ENCODE measurements at places on chromosomes 11 and 22.

DNA sequence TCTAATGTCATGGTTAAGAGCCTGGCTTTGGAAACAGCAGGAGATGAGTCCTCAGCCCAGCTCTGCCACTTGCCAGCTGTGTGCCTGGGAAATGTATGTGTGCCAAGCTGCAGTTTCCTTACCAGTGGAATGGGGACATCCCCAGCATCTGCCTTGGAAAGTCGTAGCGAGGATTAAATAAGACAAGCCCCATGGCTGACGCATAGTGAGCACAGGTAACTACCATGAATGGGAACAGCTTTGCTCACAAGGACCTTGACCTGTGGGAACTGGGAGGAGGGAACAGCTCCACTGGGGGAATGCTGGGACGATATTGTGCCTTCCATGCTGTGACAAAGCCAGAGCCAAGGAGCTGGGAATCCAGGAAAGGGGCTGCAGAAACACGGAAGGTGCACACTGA is 2.6 kb upstream of the DSCAML1 start:
- no peak for DNase-seq
- no peak overlapping the region for H3K4me3 ChIP-seq
- H3K27ac ChIP-seq, result no peak overlapping the region
- no peaks in the 10 kb centered on the region for H3K4me1 ChIP-seq
- H3K36me3 ChIP-seq, result no peaks in the 10 kb centered on the region
- no peaks in the 10 kb centered on the region for H3K27me3 ChIP-seq

DNA sequence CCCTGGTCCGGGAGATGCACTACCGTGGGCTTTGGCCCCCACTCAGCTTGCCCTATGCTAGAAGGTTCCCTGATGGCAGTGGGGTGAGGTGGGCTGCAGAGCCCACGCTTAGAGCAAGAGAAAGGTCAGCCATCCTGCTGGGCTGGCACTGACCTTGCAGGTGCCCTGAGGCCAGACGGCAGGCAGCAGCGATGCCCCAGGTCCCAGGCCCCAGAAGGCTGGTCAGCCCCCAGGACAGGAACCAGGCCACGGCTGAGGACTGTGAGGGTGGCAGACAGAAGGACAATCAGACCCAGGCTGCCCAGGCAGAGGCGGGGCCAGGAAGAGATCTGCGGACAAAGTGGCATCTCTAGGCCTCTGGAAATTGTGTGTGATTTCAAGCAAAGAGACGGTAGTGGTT is 231.7 kb downstream of the CTTN start:
- H3K4me3 ChIP-seq, result no peak overlapping the region
- H3K4me1 ChIP-seq, result no peaks in the 10 kb centered on the region
- no peaks in the 10 kb centered on the region for H3K36me3 ChIP-seq
- H3K27me3 ChIP-seq, result no peaks in the 10 kb centered on the region
- DNase-seq, result no peak

GRCh38 chr22:49925525-49926128 is 7.2 kb downstream of the CRELD2 start:
- H3K4me3 ChIP-seq, result no peak overlapping the region
- peaks cover 38% of the 10 kb centered on the region for H3K36me3 ChIP-seq
- no peak overlapping the region for H3K27ac ChIP-seq
- H3K4me1 ChIP-seq, result no peaks in the 10 kb centered on the region
- no peaks in the 10 kb centered on the region for H3K27me3 ChIP-seq

- H3K27ac ChIP-seq, result peak overlapping the region; percentile 76
- peaks cover 53% of the 10 kb centered on the region for H3K4me1 ChIP-seq
- H3K27me3 ChIP-seq, result no peaks in the 10 kb centered on the region
- no peak for DNase-seq
- peaks cover 46% of the 10 kb centered on the region for H3K36me3 ChIP-seq
Measured at GRCh38 chr11:2390091-2390724, 10.3 kb upstream of the TSSC4 start.

DNA sequence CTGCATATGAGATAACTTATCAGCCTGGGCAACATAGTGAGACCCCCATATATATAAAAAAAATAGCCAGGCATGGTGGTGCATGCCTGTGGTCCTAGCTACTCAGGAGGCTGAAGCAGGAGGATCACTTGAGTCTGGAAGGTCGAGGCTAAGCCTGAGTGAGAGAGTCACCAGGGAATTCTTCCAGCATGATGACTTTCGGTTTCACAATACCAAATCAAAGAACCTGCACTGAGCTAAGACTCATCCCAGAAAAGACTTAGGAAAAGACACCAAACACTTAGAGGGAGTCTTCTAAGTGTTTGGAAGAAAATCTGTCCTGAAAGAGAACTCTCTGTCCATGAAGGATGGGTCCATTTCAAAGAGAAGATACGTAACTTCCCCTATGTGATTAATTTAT is 12.7 kb downstream of the STK33 start:
- H3K36me3 ChIP-seq, result no peaks in the 10 kb centered on the region
- H3K27ac ChIP-seq, result no peak overlapping the region
- no peak overlapping the region for H3K4me3 ChIP-seq
- no peaks in the 10 kb centered on the region for H3K27me3 ChIP-seq

- H3K4me3 ChIP-seq, result no peak overlapping the region
- H3K4me1 ChIP-seq, result no peaks in the 10 kb centered on the region
- H3K27ac ChIP-seq, result no peak overlapping the region
Measured at GRCh38 chr11:124890151-124890550, 7.5 kb downstream of the ROBO4 start.

DNA sequence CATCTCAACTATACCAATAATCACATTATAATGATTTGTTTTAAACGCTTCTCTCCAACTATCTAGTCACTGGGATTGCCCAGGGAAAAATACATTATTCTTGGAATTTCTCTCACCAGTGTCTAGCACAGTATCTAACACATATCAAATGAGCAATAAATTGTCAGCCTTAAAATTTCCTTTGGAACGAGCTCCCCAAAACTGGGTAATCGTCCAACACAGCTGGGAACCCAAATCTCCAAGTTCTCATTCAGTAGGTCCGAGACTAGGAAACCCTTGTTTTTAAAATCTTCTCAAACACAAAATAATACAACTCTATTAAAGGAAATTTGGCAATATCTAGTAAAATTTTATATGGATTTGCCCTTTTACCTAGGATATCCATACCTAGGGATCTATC is 327.8 kb upstream of the ARHGAP42 start:
- H3K4me3 ChIP-seq, result no peak overlapping the region
- no peak for DNase-seq
- H3K27me3 ChIP-seq, result no peaks in the 10 kb centered on the region
- H3K4me1 ChIP-seq, result no peaks in the 10 kb centered on the region

DNA sequence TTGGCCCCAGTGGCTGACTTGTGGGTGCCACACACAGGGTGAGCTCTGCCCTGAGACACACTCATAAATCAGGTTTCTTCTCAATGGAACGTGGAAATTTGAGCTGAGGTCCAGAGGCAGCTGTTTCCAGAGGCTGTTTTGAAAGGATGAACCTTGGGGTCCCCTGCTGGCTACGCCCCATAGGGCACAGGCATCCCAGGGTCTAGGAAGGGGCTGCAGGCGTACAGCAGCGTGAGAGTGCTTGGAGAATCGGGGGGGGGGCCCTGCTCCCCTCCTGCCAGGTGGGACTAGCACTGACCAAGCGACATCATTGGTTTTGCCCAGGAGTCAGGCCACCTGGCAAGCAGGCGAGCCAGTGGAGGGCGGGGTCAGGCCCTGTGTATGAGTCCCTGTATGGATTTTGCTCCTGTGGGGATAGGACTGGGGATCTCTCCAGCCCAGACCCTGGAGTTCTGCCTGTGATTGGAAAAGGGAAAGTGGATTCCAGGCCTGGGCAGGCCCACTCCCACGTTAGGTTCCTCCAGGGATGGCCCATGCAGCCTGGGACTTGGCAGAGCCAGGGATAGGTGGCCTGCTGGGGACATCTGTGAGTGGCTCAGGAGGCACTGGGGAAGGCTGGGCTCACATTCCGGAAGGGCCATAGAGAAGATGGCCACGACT is 61.0 kb downstream of the FBXO7 start:
- H3K4me1 ChIP-seq, result no peaks in the 10 kb centered on the region
- no peaks in the 10 kb centered on the region for H3K36me3 ChIP-seq
- no peak overlapping the region for H3K4me3 ChIP-seq
- H3K27ac ChIP-seq, result peak overlapping the region; percentile 11

DNA sequence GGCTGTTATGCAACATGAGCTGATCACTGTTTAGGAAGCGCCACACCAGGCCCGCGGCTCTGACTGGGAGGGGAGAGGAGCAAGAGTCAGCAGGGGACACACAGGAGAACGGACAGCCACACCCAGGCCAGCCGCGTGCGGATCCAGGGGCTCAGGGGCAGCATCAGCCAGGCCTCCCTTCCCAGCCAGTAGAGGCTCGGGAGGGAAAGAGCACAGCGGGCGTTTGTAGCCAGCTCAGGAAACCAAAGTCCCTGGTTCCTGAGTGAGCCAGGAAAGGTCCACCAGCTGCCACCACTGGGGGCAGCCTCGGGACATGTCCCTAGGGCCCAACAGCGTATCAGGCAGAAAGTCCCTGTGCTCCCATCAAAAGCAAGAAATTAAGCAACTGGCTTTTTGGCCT is 71.8 kb upstream of the PITPNB start:
- H3K27me3 ChIP-seq, result no peaks in the 10 kb centered on the region
- DNase-seq, result no peak
- H3K36me3 ChIP-seq, result peaks cover 3% of the 10 kb centered on the region
- peak overlapping the region; percentile 41 for H3K27ac ChIP-seq
- H3K4me1 ChIP-seq, result peaks cover 3% of the 10 kb centered on the region
- no peak overlapping the region for H3K4me3 ChIP-seq

DNA sequence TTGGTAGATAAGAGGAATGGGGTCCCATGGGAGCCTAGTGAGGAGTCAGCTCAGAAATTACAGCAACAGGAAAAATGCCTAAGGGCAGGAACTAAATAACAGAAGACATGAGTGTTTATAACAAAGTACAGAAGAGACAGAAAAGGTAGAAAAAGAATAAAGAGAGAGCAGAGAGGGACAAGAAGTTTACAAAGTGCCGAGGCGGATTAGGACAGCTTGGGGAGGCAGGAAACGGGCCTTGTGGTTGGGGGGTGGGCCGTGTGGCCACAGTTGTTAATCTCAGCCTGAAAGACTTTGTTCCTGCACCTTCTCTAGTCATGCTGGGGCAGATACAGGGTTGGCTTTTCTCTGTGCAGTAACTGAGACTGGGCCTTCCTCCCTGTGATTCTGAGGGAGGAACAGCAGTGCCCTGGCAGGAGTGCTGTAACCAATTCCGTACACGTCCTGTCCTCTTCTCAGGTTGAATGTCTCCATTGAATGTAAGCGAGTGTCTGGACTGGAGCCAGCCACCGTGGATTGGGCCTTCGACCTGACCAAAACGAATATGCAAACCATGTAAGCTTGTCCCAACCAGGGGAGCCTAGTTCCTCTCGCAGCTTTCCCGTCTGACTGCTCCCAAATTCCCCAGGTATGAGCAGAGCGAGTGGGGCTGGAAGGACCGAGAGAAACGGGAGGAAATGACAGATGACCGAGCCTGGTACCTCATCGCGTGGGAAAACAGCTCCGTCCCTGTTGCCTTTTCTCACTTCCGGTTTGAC is 13.2 kb downstream of the NAA40 start:
- no peak overlapping the region for H3K27ac ChIP-seq
- peaks cover 56% of the 10 kb centered on the region for H3K36me3 ChIP-seq
- H3K4me3 ChIP-seq, result no peak overlapping the region
- no peaks in the 10 kb centered on the region for H3K4me1 ChIP-seq
- no peaks in the 10 kb centered on the region for H3K27me3 ChIP-seq

DNA sequence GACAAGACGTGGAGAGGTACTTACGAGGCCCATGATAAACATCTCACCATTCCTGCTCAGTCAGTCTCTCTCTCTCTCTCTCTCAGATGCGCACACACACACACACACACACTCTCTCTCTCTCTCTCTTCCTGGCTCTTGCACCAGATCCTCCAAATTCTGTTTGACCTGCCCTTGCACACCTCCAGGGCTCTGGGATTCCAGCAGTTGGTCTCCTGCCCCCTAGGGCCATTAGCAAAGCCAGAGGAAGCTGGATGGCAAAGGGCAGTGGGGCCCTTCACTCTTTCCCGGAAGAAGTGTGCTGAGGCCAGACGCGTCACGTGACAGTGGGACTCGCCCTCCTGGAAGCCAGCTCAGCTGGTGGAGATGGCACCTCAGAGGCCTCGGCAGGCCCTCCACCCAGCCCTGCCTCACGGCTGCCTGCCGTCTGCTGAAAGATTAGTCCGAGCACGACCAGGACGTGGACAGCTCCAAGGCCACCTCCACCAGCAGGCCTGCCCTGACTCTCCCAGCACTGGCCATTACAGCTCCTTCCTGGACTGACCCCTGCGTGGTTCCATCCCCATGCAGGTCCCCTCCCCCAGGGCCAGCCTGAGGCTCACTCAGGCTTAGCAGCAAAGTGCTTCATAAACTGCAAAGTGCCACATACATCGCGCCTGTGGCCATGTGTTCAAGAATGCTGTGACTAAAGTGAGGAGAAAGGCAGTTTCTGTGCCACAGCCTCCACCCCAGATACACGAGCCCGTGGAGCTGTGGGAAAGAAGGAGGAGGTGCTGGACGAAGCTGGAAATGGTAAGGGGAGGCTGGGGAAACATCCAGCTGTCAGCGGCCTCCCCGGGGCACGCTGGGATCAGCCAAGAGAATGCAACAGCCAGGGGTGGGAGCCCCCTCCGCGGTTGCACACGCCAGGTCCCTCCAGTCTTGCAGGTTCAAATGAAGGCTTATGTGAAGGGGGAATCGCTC is 3.7 kb downstream of the PDGFB start:
- no peak overlapping the region for H3K4me3 ChIP-seq
- peak; percentile 75 for DNase-seq
- peaks cover 28% of the 10 kb centered on the region for H3K4me1 ChIP-seq
- peaks cover 4% of the 10 kb centered on the region for H3K27me3 ChIP-seq

DNA sequence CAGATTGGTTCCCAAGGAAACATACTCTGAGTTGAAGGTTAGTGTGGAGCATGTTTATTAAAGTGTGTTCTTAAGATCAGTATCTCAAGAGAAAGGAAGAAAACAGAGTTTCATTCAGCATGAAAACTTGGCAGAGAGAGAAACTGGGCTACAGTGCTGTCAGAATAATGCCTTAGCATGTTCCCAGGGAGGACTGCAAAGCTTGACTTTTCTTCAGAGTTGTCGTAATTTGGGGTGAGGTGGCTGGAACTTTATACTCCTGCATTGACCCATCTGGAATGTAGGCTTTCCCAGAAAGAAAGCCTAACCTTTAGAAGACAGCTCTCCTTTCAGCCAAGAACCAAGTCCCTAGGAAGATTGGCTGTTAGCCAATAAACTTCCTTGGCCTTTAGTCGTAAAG is 190.8 kb upstream of the CNTN5 start:
- no peaks in the 10 kb centered on the region for H3K36me3 ChIP-seq
- no peak for DNase-seq
- H3K4me3 ChIP-seq, result no peak overlapping the region

DNA sequence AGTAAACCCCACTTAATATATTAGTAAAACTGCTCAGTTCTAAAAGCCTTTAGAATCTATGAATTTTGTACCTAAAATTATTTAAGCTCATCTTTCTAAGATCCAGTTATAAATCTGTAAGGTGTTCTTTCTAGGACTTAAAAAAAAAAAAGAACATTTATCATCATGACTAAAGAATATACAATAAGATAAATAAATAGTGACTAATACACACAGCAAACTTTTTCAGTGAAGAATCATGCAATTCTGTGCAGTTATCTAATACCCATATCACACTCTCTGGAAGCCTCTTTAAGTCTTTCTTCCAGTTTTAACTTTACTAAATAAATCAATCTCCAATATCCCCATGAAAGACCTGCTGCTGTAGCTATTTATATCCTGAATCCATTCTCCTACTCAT is 59.8 kb downstream of the CEP57 start:
- no peaks in the 10 kb centered on the region for H3K4me1 ChIP-seq
- H3K27ac ChIP-seq, result peak overlapping the region; percentile 33
- no peak overlapping the region for H3K4me3 ChIP-seq
- peaks cover 40% of the 10 kb centered on the region for H3K36me3 ChIP-seq
